Activated CD8-positive, alpha-beta memory T cell treated with anti-CD3 and anti-CD28 coated beads, Interleukin-2, amount 50 U/mL, for 4 hours (primary cell): ENCODE measurements at places on chromosomes 16 and 17.

DNA sequence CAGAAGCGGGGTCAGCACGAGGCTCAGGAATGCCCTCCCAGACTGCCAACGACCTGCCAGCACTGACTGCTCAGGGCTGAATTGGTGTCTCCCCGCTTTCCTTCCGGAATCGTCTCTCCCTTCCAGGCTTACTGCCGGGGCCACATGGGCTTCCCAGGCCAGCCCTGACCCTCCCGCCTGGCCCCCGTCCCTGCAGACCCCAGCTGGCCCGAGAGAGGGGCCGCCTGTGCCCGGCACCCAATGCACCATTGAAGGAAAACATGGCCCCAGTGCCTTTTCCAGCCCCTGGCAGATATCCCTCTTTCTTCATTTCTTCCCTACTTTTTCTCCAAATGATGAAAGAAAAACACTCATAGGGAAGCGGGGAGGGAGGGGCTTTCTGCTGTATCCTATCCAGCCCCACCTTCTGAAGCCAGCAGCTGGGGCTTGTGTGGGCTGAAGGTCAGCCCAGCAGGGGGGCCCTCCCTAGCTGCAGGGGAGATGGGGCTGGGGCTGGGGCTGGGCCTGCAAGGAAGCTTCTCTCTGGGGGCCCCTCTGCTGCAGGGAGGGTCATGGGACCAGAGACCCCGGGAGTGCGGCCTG is 25.9 kb downstream of the ZNF469 start:
- DNase-seq: no peak

DNA sequence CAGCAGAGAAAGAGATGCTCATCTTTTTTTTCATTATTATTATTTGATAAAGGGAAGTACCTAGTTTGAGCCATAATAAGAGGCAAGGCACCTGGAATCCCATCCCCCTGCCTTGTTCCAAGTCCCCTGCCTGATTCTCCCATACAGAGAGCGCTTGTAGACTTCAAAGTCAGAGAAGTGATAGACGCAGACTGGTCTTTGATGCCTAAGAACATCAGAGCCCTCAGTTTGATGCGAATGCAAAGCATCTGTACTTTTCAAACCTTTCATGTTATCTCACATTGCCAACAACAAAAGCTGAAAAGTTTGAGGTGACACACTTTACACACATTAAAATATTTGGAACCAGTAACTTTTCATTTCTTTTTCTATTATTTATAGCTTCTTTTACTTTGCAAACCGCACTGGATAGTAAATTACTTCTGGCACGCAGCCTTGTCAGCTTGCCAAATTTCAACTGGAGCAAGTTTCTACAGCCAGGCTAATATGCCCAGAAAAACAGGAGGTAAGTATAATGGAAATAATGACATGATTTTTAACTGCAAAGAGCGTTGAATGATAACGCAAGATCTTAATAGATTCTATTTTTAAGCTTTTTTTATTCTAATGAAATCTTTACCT is 5.9 kb upstream of the UTP6 start:
- DNase-seq: no peak

DNA sequence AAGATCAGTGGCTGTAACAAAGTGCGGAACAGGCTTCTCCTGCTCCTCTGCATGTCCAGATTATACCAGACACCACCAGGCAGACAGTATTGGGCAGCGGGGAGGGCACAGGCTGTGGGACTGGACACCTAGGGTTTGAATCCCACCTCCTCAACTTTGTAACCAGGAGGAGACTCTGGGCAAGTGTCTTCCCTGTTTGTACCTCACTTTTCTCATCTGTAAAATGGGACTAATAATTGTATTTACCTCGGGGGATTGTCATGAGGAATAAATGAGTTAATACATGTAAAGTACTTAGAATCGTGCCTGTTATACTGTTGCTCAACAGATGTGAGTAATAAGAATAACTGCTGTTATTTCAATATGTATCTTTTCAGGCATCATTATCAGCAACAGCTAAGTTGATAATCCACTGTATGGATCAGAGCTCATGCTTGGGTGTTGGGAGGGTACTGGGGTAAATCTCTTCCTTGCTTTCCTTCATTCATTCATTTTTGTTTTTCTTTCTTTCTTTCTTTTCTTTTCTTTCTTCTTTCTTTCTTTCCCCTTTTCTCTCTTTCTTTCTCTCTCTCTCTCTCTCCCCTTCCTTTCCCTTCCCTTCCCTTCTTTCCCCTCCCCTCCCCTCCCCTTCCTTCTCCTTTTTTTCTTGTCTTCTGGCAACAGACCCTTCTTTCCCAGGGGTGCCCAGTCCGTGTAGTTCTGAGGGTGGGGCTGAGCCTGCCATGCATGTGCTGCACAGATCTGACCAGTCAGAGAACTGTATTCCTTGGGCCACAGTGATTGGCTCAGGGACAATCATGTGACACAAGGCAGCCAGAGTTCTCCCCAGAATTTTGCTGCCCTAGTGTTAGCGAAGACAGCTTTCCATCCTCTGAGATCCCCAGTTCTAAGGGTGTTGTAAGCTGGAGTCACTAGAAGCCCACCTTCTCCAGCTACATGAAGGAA is 25.3 kb upstream of the BRD7 start:
- DNase-seq: no peak

DNA sequence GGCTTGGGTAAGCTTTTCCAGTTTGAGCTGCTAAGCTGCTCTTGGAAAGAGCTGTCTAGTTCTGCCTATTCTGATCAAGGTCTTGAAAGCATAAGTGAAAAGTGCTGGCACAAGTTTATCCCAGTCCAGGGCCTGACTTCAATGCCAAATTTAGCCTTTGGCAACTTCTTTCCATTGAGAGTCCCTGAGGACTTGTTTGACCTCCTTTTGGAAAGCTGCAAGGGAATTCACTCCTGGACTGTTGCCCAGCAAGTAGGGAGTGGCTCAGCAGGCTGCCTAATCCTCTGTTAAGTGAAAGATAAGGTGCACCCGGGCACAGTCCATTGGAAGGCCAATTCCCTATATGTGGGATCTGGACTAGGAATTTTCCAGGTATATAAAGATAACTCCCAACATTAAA is 16.0 kb upstream of the TANC2 start:
- DNase-seq: no peak

DNA sequence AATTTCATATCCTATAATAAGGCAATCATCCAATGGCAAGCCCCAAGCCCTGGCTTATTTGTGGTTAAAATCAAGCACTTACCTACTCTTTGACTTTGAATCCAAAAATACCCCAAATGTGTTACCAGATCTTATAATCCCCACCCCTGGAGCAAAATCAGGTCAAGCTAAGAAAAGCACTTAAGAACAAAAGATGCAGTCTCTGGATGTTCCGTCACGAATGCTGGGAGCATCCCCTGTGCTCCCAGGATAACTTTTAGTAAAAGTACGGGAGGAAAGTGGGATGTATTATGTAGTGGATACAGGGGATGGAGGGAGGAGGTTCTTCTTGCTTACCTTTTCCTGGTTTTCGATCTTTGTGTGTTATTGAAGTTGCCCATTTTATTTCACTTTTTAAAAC is 29.5 kb downstream of the SHISA9 start:
- DNase-seq: no peak

- DNase-seq: no peak
Observed at GRCh38 chr16:88350922-88351321, 31.8 kb upstream of the ZNF469 start.

DNA sequence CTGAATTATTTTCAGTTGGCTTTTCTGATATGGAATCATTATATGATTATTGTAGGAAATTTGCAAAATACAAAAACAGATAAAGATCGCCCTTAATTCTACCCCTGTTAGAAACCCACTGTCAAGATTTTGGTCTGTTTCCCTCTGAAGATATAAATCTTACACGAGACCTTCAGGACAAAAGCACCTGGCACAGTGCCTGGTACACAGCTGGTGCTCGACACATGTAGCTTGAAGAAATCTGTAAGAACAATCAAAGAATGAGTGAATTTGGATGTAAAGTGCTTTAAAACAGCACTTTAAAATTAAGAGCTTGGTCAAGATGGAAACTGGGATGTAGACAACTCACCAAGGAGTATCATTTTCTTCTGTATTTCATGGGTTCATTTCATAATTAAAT is 181.1 kb downstream of the C16orf78 start:
- no peak for DNase-seq

GRCh38 chr16:67017421-67017750 is 11.6 kb upstream of the CBFB start:
- no peak for DNase-seq

- DNase-seq: no peak
Observed at GRCh38 chr17:80682372-80682771, 137.7 kb downstream of the RPTOR start.

DNA sequence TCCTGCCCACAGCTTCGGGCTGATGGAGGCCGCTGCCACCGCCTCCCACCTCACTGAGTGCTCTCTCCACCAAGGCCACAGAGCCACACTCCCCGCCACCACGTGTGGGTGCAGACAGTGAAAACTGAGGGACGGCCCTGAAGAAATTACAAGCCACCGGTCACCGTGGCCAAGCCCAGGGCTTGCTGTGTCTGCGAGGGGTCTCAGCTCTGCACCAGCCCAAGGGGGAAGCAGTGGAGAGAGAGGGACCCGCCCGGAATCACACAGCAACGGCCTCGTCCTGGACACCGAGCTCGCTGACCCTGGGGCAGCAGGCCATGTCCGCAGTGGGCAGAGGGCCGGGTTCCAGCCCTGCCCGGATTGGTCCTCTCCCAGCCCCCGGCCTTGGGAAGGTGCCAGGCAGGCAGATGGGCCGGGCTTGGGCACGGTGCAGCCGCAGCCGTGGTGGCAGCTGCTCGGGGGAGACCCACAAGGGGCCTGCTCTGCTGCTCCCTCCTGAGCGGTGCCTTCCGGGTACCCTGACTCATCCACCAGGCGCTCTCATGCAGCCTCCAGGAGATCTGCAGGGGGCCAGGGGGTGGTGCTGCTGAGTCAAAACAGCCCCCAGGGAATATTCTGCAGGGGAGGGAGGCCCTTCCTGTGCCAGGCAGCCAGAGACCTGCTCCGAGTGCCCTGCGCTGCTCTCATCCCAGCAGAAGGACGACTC is 52.0 kb downstream of the CBFA2T3 start:
- no peak for DNase-seq
